Muscle of arm (tissue), 14 donors: ENCODE measurements at places on chromosomes 7 and 10. TPM values are rescaled to one million over a fixed set of nuclear protein-coding genes. Genes with fewer than 3 reads are reported as not detected.

GRCh38 chr10:103690281-103690680 lies 165.1 kb downstream of the SH3PXD2A start:
- no peak for DNase-seq

DNA sequence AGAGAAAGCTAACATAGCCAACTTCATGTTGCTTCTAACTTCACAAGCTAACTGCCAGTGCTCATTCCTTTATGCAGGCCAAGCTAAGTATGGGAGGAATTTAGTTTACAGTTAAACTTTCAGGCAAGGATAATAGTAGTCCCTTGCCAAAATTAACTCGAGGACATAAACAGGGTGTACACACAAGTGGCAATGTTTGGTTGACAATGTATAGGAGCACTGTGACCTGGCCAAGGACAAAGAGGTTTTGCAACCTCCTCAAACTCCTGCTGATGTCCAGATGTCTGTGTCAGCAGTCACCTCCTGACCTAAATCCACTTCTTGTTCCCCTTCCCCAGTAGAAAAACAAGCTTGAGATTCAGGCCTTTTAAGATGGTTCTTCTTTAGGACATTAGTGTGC lies 494.6 kb upstream of the KLF6 start:
- no peak for DNase-seq

DNA sequence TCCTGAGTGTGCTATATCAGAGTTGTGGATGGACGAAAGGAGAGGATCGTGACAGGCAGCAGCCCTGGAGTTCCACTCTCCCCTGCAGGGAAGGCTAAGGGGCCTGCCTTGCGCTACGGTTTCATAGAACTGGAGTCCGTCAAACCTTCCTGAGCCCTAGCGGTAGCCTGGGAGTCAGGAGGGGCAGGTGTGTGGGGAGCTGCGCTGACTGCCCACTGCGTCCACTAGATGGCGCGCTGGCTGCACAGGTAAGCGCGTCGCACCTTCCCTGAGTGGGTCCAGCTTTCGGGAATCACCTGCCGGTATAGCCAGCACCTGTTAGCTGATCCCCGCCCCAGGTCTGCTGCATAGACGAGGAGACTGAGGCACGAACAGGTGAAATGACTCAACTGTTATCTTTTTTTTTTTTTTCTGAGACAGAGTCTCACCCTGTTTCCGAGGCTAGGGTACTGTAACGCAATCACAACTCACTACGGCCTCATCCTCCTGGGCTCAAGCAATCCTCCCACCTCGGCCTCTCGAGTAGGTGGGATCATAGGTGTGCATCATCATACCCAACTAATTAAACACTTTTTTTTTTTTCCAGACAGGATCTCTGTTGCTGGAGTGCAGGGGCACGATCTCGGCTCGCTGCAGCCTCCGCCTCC lies 20.2 kb upstream of the BAIAP2L1 start:
- DNase-seq = no peak

DNA sequence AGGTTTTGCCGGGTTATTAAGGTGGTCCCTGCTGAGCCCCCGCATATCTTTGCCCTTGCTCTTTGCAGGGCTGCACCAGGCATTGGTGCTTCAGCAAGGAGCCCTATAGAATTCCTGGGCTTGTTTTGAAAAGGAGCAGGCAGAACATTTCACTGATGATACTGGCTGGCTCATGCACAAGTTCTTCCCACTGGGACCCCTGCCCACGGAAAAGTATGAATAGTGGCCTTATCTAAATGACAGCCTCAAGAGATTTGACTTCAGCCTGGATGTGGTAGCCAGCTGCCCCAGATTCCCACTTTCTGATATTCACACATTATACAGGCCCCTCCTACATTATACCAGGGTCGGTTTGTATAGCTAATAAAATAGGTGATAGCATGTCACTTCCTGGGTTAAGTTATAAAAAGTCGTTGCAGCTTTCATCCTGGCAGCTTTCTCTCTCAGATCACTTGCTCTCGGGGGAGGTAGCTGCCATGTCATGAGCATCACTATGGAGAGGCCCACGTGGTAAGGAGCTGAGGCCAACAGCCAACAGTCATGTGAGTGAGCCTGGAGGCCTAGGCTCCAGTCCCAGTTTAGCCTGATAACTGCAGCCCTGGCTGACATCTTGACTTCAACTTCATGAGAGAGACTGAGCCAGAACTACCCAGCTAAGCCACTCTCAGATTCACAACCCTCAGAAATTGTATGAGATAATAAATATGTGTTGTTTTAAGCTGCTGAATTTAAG lies 16.8 kb upstream of the CRTAC1 start:
- no peak for DNase-seq

DNA sequence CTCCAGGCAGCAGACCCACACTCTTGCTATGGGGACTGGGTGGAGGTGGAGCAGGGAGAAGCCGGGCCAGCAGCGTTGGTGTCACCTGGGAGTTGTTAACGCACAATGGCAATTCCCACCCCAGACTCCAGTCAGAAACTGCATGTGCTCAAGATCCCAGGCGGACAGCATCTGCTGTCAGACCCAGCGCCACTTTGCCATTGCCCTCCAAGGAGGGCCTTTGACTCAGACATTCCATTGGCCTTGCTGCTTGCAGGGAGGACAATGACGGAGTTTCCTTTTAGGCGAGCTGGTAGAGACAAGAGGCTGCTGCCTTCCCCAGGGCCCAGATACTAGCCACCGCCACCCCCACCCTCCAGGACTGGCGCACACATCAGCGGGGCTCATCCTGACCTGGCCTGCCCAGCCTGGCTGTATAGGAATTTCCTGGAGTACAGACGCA lies 34.5 kb downstream of the ZNF775 start:
- no peak for DNase-seq

GRCh38 chr7:74708569-74709275 lies 51.2 kb downstream of the GTF2I start:
- DNase-seq = peak; percentile 7

DNA sequence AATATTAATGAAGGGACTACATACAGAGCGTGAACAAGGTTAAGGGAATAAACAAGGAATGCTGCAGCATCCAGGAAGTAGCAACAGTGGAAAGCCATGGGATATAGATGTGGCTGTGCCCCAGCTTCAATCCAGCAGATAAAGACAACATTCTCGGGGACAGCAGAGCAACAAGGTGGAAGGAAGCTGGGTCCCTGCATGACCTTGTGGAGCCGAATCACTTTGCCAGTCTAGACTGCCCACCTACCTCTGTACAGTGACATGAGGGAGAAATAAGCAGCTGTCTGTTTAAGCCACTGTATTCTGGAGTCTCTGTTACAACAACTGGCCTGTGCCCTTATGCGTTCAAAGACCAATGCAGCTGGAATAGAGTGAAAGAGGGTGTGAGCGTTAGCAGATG lies 30.1 kb upstream of the SAMD8 start:
- no peak for DNase-seq

GRCh38 chr7:100221767-100222444 lies 2.2 kb downstream of the PVRIG start:
- DNase-seq = no peak

MAGI2 gene
- polyA plus RNA-seq = not detected

CCDC136 gene
- 19.2 TPM for polyA plus RNA-seq
